ENCODE measurements at places on chromosomes 4 and X.

GRCh38 chr4:89661173-89661899 lies 175.6 kb downstream of the SNCA start:
- DNase-seq: no peak

DNA sequence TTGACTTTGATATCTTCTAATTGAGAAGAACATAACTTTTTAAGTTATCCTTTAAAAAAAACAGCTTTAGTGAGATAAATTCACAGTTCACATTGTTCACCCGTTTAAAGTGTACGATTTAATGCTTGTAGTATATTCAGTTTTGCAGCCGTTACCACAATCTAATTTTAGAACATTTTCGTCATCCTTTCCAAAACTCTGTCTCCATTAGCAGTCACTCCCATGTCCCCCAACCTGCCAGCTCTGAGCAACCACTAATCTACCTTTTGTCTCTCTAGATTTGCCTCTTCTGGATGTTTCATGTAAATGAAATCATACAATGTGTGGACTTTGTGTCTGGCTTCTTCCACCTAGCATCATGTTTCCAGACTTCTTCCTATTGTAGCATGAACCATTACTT lies 38.6 kb downstream of the CLCN4 start:
- no peak for DNase-seq

GRCh38 chrX:119817130-119817690 lies 25.8 kb upstream of the RPL39 start:
- no peak for DNase-seq

GRCh38 chr4:60865273-60865672 lies 334.9 kb upstream of the ADGRL3 start:
- DNase-seq: no peak

- no peak for DNase-seq
Measured at GRCh38 chr4:161197912-161198311, 965.9 kb downstream of the FSTL5 start.

Measured in hepatic stellate cell (primary cell).